ENCODE measurements at places on chromosomes 3 and 15.

GRCh38 chr3:67790043-67790442 lies 135.6 kb upstream of the SUCLG2 start:
- no peak for DNase-seq

- no peak for DNase-seq
Observed at GRCh38 chr3:126181398-126181725, 976 bp upstream of the ALDH1L1 start.

DNA sequence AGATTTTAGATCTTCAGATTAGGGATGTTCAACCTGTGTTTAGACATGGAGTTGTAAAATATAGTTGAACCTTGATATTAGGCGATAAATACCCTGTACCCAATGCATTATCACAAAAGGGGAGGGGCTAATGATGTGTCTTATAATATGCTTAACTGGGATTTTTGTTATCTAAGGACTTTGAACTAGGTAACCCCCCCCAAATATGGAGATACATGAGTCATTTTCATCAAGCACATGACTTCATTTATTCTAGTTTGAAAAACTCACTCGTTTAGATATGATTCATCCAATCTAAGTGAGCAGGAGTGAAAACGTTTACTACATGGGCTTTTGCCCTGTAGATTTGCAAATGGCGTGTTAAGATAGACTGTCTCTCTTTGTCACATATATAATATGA lies 212.4 kb downstream of the IL5RA start:
- DNase-seq = no peak

- DNase-seq = no peak
Observed at GRCh38 chr3:178584722-178585380, 48.6 kb downstream of the KCNMB2 start.

DNA sequence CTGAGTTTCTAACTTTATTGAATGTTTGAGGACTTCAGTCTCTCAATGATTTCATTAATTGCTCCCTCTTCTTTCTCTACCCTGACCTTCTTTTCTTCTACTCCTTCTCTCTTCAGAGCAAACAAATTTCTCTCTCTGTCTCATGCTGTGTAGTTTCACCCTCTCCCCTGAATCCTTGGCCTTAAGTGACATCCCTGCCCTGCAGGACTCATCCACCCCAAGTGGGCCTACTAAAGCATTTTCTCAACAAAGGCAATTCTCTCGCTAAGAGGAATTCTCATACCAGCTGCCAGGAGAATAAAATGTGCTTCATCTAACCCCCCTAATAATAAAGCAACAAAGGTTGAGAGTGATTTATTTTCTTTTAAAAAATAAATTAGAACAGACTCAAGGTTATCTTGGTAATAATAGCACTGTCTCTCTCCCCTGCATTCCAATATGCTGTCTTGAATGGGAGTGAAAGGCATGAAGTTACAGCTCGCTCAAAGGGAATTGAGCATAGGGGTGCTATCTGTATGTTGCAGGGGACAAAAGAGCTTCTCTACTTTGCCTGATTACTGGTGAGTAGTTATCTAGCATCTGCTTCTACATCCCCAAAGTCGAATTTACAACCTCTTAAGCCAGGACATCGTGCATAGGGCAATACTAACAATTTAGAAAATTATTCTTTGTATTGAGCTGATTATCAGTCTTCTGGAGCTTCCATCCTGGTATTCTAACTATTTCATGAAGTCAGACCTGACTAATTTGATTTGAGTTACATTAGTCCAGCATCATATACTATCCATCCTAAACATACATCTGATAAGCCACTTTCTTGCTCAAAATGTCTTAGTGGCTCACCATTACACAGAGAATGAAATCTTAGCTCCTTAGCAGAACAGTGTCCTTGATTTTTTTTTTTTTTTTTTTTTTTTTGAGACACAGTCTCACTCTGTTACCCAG lies 76.9 kb upstream of the DNAJC19 start:
- DNase-seq = no peak

DNA sequence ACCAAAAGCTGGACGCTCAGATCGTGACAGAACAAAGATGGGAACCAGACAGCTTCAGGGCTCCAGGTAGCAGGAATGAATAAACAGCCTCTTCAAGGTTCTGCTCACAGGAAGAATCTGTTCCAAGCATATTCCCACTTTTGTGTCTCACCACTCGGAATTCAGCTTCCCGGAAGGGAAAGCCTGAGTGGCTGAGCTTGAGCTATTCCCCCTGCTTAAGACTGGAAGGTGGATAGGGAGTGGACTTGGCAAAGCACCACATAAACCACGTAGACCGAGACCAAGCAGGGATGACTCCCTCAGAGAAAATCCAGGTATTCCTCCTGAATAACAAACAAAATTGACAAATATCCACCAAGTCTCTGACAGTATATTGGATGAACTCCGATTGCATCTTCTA lies 180.2 kb upstream of the NR2F2 start:
- no peak for DNase-seq

GRCh38 chr3:24545887-24546286 lies 51.2 kb upstream of the THRB start:
- no peak for DNase-seq

GRCh38 chr3:64010199-64010598 lies 13.1 kb downstream of the PSMD6 start:
- DNase-seq = no peak

DNA sequence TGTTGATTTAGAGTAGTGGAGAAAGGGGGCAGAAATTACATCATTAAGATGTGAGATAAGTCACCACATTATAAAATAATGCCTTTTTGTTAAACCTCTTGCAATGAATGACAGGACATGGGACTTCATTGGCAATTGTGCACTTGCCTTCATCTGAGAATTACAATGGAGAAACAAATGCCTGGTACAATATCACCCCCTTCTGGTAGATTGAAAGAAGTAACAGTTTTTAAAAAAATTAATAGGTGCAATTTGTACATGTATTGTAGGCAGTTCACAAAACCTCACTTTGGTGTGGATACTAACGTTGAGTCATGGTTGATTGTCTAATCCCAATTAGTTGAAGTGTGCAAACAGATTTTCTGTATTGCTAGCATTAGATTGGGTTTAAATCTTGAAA lies 4.6 kb upstream of the P2RY14 start:
- peak; percentile 36 for DNase-seq

GRCh38 chr3:43894176-43895049 lies 203.7 kb downstream of the ABHD5 start:
- DNase-seq = no peak

DNA sequence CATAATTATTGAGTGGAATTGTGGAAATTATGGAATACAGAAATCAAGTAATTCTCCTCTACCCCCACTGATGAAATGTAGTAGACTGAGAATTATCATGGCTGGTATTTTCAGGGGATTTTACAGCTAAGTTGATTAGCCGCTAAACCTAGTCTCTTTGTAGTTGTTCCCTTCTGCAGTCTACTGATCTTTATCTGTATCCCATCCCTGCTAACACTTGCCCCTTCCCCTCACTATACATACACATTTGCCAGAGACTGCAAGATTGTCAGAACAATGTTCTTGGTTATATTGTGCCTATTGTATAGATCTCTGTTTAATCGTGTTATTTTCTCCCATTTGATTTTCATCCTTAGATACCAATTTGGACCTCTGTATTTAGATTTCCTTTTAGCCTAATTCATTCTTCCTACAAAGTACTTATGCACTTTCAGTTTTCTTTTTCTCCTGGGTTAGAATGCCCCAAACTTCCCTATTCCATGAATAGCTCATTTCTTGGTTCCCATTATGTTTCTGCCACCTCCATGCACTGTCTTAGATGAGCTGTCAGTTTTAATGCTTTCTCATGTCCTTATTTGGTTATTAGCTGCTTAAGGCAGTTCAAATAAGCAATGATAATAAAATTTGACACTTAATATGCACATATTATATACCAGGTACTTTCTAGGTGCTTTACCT lies 86.9 kb downstream of the CDIN1 start:
- no peak for DNase-seq

- DNase-seq = no peak
Observed at GRCh38 chr3:61606196-61606595, 44.8 kb downstream of the PTPRG start.

GRCh38 chr3:120276767-120277166 lies 8.3 kb downstream of the GPR156 start:
- no peak for DNase-seq

DNA sequence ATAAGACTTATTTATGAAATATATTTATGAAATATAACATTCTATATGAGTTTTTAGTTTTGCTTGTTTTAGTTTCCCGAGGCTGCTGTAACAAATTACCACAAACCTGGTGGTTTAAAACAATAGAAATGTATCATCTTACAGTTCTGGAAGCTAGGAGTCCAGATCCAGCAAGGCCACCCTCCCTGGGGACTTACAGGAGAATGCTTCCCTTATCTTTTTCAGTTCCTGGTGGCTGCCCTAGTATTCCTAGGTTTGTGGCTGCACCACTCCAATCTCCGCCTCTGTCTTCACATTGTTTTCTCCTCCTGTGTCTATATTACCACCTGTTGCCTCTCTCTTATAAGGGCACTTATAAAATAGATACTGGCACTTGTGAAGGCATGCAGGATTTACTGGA lies 877.8 kb downstream of the TUSC7 start:
- DNase-seq = no peak

DNA sequence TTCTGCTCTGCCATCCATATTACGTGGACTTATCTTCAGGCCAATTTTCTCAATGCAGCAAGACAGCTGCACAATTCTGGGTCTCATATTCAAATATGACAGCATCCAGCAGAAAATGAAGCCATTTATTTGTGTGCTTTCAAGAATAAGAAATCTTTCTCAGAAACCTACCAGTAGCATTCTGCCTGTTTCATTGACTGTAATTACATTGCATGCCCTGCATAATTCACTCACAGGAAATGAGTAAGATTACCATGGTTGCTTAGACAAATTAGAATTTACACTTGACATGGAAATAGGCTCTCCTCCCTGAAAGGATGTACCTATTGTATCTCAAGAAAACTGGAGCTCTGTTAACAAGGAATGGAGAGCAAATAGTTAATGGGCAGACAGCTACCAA lies 346.6 kb upstream of the DCBLD2 start:
- no peak for DNase-seq

DNA sequence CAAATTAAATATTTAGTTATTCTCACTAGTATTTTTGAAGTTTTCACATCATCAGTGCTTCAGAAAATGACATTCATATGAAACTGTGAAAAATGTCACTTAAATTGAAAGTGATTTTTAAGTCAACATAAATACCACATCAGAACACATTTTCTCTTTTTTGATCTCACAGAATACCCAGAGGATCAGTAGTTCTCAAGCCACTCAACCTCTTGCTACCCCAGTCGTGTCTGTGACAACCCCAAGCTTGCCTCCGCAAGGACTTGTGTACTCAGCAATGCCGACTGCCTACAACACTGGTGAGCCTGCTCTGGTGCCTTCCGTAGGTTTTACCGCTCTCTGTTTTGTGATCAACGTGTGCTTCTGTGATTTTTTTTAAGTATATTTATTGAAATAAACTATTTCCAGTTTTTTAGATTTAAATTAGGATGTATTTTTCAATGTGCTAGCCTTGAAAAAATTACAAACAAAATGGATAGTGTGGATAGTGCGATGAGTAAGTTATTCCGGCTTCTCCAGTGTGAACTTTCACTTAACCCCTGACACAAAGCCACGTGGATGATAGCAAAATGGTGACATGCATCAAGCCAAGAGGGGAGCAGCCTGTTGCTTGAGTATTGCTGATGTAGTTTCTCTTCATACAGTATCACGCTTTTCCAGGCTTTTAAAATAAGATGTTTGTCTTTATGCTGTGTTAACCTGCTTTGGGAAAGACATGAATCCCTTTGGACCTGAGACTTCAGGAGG lies 26.5 kb downstream of the LYSMD4 start:
- DNase-seq = no peak

DNA sequence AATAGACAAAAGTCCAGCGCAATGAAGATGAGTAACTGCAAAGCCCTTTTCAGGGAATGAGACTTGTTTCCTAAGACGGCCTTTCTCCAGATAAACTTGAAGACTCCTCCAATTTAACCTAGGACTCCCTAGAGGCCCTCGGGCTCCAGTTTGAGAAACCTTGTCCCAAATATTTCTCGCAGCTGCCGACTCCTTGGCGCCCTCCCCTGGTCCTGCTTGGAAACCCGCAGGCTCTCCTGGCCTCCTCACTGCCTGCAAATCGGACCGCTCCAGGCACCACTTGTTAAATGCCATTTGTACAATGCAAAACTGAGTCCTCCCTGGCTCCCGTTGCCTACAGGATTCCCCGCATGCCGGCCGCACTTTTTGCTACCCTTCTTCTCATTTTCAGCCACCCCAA lies 36.8 kb downstream of the MUC4 start:
- no peak for DNase-seq

DNA sequence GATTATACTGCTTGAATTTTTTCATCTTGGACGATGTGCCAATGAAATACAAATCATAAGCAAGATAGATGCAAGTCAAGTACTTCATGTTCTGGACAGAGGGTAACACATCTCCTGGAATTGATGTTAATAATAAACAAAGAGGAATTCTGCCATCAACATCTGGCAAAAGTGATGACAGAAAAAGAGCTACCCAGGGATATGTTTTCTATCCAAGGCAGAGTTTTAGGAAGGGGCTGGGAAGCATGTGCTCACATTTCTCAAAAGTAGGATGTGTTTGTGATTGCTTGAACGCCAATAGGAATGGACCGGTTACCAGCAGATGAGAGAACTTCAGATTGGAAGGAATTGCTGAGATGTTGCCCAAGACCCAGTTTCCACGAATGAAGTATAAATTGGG lies 242.6 kb upstream of the AGTR1 start:
- no peak for DNase-seq

DNA sequence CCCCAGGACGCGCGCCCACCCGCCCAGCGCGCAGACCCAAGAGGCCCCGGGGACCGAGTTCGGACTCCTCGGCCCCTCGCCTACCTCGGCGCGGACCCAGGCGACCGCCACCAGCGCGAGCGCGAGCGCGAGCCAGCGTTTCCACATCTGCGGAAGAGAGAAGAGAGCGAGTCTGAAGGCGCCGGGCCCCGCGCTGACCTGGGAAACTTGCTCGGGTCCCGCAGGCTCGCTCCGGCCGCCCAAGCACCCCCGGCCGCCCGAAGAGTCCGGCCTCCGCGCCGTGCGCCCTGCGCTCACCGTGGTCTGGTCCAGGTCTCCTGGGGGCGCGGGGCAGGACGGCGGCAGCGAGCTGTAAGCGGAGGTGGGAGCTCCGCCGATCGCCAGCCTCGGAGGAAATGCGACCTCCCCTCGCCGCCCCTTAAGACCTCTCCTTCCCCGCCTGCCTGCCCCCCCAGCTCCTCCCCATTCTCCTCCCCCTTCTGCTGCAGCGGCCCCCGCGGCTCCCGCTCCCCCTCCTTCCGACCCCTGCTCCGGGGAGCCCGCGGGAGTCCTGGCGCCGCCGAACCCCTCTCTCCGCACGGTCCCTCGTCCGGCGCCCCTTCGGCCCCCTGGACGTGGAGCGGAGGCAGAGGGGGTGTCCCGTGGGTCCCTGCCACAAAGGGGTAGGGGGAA lies at the start of gene FSTL1:
Gene FSTL1 (minus strand): TSS at position 393 of the 672 bp plus-strand sequence. CDS start 246 bp downstream, at position 147.
- DNase-seq = no peak

GRCh38 chr3:11226042-11226370 lies 46.2 kb upstream of the ATG7 start:
- no peak for DNase-seq

GRCh38 chr15:47378527-47378926 lies 338.8 kb upstream of the SEMA6D start:
- DNase-seq = no peak
